Vagina (tissue), 2 donors: ENCODE measurements at places on chromosomes 1 and 21. TPM values are rescaled to one million over a fixed set of nuclear protein-coding genes. Genes with fewer than 3 reads are reported as not detected.
A peak's percentile ranks its signal among the peaks of the same experiment; 100 is the strongest.

- no peak overlapping the region for H3K4me3 ChIP-seq
- H3K36me3 ChIP-seq: no peaks in the 10 kb centered on the region
- no peaks in the 10 kb centered on the region for H3K4me1 ChIP-seq
- no peak for DNase-seq
Observed at GRCh38 chr1:5408401-5408800, 583.8 kb downstream of the NPHP4 start.

GRCh38 chr1:178966312-178966711 is 59.4 kb upstream of the FAM20B start:
- no peak overlapping the region for H3K27ac ChIP-seq
- no peak for DNase-seq
- no peaks in the 10 kb centered on the region for H3K4me1 ChIP-seq
- no peaks in the 10 kb centered on the region for H3K27me3 ChIP-seq
- no peaks in the 10 kb centered on the region for H3K36me3 ChIP-seq
- H3K4me3 ChIP-seq: no peak overlapping the region

GRCh38 chr1:217009376-217009775 is 286.1 kb upstream of the ESRRG start:
- no peak overlapping the region for H3K4me3 ChIP-seq
- H3K27me3 ChIP-seq: no peaks in the 10 kb centered on the region
- no peak for DNase-seq
- H3K36me3 ChIP-seq: no peaks in the 10 kb centered on the region
- no peak overlapping the region for H3K27ac ChIP-seq
- no peaks in the 10 kb centered on the region for H3K4me1 ChIP-seq

- no peaks in the 10 kb centered on the region for H3K27me3 ChIP-seq
- peak overlapping the region; percentile 17 for H3K4me3 ChIP-seq
- H3K36me3 ChIP-seq: no peaks in the 10 kb centered on the region
- H3K27ac ChIP-seq: peak overlapping the region; percentile 89
- peak; percentile 40 for DNase-seq
Observed at GRCh38 chr1:59020151-59020997, 236.5 kb upstream of the JUN start.

GRCh38 chr1:110542725-110543124 is 23.8 kb upstream of the KCNA10 start:
- no peak overlapping the region for H3K4me3 ChIP-seq
- no peaks in the 10 kb centered on the region for H3K27me3 ChIP-seq
- no peak overlapping the region for H3K27ac ChIP-seq
- DNase-seq: no peak

- DNase-seq: no peak
- no peaks in the 10 kb centered on the region for H3K27me3 ChIP-seq
- peak overlapping the region; percentile 33 for H3K27ac ChIP-seq
- H3K4me3 ChIP-seq: no peak overlapping the region
Observed at GRCh38 chr1:9281908-9282695, 10.6 kb upstream of the SPSB1 start.

DNA sequence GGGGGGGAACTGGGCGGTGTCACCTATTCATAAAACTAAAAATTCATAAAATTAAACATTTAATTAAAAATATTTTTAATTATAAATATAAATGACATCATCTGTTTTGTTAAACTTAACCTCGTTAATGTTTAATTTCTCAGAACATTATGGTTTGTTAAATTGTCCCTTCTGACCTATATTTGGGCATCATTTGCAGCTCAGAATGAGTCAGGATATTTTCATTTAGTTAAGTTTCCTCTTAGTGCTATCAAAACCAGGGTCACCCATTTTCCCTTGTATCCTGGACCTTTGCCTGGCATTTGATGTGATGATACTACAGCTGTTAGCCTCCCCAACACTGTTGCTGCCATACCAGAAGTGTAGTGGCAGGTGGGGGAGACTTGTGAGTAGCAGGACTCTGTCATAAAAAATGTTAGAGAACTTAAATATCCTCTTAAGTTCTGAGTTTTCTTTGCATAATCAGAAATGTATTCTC is 30.3 kb downstream of the TSNAX start:
- DNase-seq: no peak
- H3K27ac ChIP-seq: no peak overlapping the region
- no peaks in the 10 kb centered on the region for H3K27me3 ChIP-seq

- peaks cover 14% of the 10 kb centered on the region for H3K4me1 ChIP-seq
- H3K4me3 ChIP-seq: no peak overlapping the region
- DNase-seq: no peak
- H3K27me3 ChIP-seq: no peaks in the 10 kb centered on the region
Observed at GRCh38 chr1:184366997-184367396, 19.8 kb upstream of the C1orf21 start.

DNA sequence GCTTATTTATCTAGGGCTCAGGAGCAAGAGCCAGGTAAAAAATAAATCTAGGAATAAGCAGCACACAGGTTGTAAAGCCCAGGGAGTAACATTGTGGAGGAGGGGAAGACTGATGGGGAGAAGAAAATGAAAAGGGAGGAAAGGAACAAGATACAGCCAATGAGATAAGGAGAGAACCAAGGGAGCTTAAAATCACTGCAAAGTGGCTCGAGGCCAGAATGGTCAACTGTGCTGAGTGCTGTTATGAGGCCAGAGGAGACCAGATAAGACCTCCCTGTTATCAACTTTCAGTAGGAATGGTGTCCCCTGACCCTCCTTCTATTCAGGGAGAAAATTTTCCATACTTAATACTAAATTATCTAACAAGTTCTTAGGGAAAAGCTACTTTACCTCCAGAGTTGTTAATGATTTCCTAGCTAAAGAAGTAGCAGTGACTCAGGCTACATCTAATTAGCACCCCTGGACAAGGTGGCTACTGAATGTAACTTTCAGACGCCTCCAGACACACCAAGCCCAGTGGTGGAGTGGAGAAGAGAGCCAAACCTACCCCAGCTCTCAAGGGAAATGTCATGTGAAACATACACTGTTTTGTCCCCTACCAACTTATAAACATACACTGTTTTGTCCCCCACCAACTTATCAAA is 25.5 kb downstream of the ENAH start:
- no peak for DNase-seq
- no peak overlapping the region for H3K4me3 ChIP-seq
- H3K4me1 ChIP-seq: peaks cover 26% of the 10 kb centered on the region
- H3K36me3 ChIP-seq: no peaks in the 10 kb centered on the region

Gene CD247
- total RNA-seq: 9.8 TPM

Gene RNU1-3
- total RNA-seq: 19,908 TPM

Gene RAB13
- 49.8 TPM for total RNA-seq
